CD14-positive monocyte (primary cell): ENCODE measurements at places on chromosomes 6 and 20. TPM values are rescaled to one million over a fixed set of nuclear protein-coding genes. Genes with fewer than 3 reads are reported as not detected.
A peak's percentile ranks its signal among the peaks of the same experiment; 100 is the strongest.

GRCh38 chr6:169144356-169144755, 109.3 kb downstream of the THBS2 start:
- no peak for DNase-seq

- DNase-seq = no peak
These were observed 170.6 kb downstream of the TASP1 start for GRCh38 chr20:13468166-13468565.

DNA sequence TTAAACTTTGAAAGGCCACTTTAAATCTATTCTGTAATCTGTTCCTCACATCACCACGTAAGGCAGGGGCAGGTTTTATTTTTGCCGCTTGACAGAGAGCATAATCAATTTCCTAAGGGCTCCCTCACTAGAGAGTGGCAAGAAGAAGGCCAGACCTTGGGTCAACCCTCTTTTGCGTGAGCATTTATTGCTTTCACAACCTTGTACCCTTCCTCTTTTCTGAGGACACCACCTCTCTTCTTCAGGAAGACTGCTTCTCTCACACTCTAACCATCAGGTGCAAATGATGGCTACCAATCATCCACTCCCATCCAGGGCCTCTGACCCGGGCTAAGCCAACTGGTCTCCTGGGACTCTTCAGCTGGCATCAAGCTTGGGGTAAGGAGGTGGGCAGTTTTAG, 25.2 kb upstream of the QKI start:
- no peak for DNase-seq

- DNase-seq = no peak
These were observed 3.2 kb upstream of the EIF2S2 start for GRCh38 chr20:34115232-34115631.

- peak; percentile 74 for DNase-seq
These were observed 106.5 kb downstream of the LY86 start for GRCh38 chr6:6694825-6695624.

- DNase-seq = no peak
These were observed 130.8 kb downstream of the SCAF8 start for GRCh38 chr6:154864066-154864430.

DNA sequence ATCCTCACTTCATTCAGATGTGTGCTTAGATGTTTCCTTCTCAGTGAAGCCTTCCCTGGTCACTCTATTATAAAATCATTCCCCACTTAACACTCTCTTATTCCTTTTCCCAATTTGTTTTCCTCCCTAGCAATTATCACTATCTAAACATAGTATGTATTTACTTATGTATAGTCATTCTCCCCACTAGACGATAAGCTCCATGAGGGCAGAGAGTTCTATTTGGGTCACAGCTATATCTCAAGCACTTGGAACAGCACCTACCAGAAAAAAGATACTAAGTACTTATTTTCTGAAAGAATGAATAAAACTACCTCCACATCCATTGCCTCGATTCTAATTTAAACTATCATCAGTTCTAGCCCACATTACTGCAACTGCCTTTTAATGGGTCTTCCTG, 36.5 kb downstream of the USP49 start:
- DNase-seq = no peak

GRCh38 chr6:79413562-79414002, 123.6 kb downstream of the LCA5 start:
- no peak for DNase-seq

- DNase-seq = no peak
These were observed 21.7 kb upstream of the DAAM2 start for GRCh38 chr6:39770446-39770845.

GRCh38 chr20:59809630-59810448, 123.6 kb downstream of the SYCP2 start:
- no peak for DNase-seq

DNA sequence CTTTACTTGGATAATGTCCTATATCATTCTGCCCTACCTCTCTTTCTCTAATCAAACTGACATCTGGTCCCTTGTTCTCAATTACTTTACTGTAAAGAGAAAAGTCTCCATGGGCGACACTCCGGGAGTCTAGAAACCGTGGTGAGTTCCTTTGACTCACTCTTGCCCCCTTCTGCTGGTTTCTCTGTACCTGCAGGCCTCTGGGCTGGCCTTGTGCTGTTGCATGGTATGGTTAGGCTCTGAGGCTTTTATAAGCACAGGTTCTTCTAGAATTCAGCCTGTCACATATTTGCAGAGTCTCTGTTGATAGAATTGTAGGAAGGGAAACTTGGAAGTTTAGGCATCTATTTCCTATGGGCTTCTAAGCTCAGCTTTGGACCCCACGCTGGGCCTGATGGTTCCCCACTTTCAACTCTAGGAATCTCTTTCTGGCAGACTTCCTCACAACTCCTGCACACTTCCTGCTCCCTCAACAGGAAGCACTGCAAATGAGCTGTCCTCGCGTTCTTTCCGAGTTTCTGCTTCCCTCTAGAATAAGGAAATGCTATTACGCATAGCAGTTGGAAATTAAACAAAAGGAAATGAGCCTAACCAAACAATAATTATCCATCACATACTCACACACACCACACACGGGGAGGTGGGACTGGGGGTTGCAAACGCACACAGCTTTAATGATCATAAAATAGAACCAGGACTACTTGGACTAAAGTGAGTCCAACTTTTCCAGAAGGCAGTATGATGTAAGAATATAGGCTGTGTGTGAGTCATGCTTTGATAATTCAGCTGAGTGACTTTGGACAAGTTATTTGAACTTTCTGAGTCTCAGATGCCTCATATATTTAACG, 683.3 kb downstream of the QKI start:
- peak; percentile 52 for DNase-seq

DNA sequence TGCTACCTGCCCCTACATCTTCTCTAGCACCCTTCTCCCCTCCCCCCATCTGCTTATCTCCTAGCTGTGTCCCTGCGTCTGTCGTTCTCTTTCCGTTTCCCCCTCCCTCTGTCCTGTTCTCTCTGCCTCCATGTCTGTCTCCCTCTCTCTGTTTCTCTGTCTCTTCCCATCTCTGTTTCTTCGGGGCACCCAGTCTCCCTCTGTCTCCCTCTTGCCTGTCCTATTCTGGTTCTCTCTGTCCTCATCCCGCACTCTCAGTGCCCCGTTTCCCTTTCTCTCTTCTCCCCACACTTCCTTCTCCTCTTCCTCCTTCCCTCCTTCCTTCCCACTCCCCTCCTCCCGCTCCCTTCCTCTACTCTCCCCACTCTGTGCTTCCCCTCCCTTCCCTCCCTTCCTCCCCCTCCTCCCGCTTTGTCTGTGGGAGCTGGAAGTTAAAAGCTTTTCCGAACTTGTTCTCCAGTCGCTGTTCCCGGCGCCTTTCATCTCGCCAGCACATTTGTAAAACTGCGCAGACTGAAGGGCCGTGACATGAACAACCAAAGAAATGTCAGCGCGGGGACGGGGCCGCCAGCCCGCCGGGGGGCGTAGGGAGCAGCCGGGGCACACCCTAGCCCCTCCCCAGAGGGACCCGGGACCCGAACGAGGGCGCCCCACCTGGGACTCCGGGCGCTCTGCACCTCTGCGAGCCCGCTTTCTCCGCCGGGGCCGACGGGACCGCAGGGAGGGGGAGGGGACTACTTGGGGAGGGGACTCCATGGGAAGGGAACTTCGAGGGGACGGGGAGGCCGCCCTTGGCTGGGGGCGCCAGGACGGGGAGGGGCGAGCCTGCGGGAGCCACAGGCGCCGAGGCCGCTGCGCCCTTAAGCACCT, 4.0 kb upstream of the CDH22 start:
- DNase-seq = no peak

DNA sequence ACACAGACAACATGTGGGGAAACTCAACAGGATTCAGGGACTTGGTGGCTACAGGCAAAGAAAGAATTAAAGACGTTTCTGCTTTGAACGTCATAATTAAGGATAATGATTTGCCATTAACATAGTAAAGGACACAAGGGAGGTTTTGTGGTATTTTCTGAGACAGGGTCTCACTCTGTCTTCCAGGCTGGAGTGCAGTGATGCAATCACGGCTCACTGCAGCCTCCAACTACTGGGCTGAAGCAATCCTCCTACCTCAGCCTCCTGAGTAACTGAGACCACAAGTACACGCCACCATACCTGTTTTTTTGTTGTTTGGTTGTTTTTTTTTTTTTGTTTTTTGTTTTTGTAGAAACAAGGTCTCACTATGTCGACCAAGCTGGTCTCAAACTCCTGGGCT, 62.4 kb downstream of the MAP3K5 start:
- DNase-seq = no peak

DNA sequence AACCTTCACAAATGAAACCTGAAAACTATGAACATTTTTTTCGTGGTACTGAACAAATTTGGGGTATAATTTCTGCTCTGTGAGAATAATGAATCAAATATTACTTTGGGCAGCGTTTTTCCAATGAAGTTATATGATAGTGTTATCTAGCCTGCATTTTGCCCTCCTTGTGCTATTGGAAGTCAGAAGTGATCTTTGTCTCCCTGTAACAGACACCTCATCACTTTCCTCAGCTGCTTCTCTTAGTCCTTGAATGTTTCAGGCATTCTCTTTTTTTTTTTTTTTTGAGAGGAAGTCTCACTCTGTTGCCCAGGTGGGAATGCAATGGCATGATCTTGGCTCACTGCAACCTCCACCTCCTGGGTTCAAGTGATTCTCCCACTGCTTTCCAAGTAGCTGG, 10.2 kb downstream of the DDX27 start:
- DNase-seq = no peak

DNA sequence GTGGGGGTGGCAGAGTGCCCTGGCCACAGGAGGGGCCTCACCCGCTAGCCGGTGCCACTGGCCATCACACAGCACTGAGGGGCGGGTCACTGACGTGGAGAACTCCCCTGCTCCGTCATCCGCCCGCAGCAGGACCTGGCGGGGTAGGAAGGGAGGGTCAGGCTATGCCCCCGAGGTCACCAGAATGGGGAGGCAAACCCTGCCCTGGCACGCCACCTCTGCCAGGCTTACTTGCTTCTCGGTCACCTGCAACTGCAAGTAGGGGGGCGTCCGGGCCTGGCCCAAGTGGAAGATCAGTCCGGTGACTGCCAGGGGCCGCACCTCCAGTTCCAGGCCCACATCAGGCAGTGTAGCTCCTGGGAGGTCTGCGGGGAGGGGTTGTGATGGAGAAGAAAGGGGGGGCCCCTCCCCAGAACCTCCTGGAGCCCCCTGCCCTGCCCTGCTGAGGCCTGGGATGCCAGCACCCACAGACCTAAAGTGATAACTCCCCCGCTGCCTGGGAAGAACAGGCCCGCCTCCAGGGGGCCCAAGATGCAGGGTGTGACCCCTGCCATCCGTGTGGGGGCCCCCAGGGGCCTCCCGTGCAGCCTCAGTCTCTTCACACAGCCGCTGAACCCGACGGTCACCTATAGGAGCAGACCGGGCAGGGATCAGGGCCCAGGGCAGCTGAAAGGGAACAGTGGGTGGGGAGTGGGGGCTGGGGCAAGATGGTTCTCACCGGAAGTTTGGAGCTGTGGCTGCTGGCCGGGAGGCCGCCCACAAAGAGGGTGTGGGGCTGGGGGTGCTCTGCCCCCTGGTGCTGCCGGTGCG, 7.4 kb downstream of the ADRM1 start:
- DNase-seq = no peak

GRCh38 chr20:40508821-40509220, 180.2 kb downstream of the MAFB start:
- no peak for DNase-seq

- no peak for DNase-seq
These were observed 2.1 kb downstream of the HIVEP1 start for GRCh38 chr6:12014027-12014872.

DNA sequence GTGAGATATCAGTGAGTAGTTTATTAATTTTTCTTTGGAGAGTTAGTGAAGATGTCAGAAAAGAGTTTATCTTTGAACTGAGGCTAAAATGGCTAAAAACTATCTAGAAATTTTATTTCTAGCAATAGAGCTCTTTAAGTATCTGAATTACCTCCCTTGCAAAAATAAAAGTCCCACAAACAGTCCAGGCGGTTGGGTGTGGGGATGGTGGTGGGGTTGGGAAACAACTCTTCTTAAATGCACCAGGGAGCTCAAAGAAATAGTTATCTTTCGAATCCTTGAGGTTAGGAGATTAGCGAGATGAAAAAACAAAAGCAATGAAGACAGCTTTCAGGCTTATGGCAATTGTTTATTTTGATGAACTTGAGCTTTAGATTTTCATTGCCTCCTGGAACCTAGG, 1299.1 kb upstream of the ADGRB3 start:
- DNase-seq = no peak

DNA sequence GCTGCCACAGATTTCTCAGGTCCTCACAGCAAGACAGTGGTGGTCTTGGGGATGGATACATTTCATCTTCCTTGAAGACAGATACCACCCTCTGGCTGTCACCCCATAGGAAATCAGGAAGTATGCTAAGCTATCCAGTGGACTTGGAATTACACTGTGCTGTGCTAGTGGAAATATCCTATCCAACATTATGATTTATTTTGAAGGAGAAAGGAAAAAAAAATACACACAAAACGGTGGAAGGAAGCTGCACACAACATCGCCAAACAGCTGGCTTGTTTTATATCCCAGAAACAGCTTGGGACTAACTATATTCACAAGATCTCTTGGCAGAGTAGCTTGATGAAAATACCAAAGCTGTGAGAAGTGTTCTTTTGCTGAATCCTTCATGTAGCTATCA, 257.6 kb downstream of the LAMA2 start:
- no peak for DNase-seq

GRCh38 chr6:83199173-83199862, 6.2 kb downstream of the RWDD2A start:
- DNase-seq = no peak

GRCh38 chr6:144665932-144666450, 380.9 kb downstream of the UTRN start:
- no peak for DNase-seq

- no peak for DNase-seq
These were observed 689.9 kb downstream of the QKI start for GRCh38 chr6:164104432-164104831.

GRCh38 chr6:134603561-134603960, 285.6 kb upstream of the SGK1 start:
- DNase-seq = peak; percentile 45

GRCh38 chr6:4981761-4982160, 22.1 kb downstream of the RPP40 start:
- no peak for DNase-seq

- DNase-seq = no peak
These were observed 581.0 kb upstream of the MAP3K7 start for GRCh38 chr6:91167846-91168245.

DNA sequence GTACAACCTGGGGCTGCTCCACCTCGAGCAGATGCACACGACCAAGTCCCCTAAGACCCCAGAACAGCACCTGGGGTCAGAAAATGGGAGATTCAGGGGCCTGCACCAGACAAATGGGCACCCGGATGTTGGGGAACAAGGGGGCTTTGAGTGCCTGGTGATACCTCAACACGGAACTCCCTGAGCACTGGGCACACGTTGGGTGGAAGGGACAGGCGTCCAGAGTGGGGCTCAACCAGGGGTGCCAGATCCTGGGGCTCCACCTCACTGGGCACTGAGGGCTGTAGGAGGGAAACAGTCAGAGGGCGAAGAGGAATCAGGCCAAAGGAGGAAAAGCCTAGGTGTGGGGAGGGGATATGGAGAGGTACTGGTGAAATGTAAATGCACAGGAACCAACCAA, 33.5 kb upstream of the SPAG4 start:
- no peak for DNase-seq

The ARFGAP1 gene
- polyA plus RNA-seq = 14.1 TPM

The PRSS16 gene
- not detected for polyA plus RNA-seq

The C20orf202 gene
- polyA plus RNA-seq = not detected

The TRDN gene
- not detected for polyA plus RNA-seq

The HSPA1L gene
- polyA plus RNA-seq = 0.57 and 0.72 TPM in 2 replicates
